Large intestine (tissue), 12 donors: ENCODE measurements at places on chromosomes 11 and 22. TPM values are rescaled to one million over a fixed set of nuclear protein-coding genes. Genes with fewer than 3 reads are reported as not detected.

The TBX1 gene
- polyA plus RNA-seq, result 2.4 TPM

The FBLN1 gene
- 70.4 TPM for polyA plus RNA-seq

The COPB1 gene
- 120 TPM for polyA plus RNA-seq

The TECTA gene
- 1.2 TPM for polyA plus RNA-seq

The VPS37C gene
- polyA plus RNA-seq, result 32.0 TPM

The PRR33 gene
- 0.67 TPM for polyA plus RNA-seq

The DNAJB13 gene
- 0.22 TPM for polyA plus RNA-seq

The MYRF gene
- polyA plus RNA-seq, result 55.5 TPM

The LIF gene
- polyA plus RNA-seq, result 27.6 TPM

DNA sequence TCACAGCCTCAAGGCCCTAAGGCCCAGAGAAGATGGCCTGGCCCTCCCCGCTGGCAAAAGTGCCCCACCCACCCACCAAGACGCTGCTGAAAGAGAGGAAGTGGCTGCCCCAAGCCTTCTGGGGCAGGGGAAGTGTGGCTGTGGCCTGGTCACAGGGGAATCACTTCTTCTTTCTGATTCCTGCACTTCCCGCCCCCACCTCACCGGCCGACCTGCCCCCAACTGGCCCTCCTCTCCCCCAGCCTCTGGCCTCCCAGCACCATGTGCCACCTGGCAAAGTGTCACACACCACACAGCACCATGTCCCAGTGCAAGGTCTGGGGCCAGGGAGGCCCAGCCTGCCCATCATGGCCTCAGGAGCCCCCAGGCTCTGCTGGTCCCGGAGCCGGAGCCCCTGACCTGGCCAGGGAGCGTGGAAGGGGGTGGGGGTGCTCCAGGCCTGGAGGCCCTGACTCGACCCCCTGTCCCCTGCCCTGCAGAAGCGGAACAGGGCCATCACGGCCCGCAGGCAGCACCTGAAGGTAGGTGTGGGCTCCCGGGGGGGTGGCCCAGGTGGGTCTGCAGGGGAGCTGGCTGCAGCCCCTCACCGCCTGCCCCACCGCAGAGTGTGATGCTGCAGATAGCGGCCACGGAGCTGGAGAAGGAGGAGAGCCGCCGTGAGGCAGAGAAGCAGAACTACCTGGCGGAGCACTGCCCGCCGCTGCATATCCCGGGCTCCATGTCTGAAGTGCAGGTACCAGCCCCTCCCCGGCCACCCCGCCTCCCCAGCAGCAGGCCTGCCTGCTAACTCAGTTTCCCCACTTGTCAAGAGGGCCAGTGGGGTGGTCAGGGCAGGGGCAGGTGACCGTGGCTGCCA lies 1.4 kb downstream of the TNNI2 start:
- H3K36me3 ChIP-seq, result no peaks in the 10 kb centered on the region
- no peak overlapping the region for H3K27ac ChIP-seq
- no peak for DNase-seq
- peaks cover 25% of the 10 kb centered on the region for H3K4me1 ChIP-seq
- no peaks in the 10 kb centered on the region for H3K27me3 ChIP-seq

DNA sequence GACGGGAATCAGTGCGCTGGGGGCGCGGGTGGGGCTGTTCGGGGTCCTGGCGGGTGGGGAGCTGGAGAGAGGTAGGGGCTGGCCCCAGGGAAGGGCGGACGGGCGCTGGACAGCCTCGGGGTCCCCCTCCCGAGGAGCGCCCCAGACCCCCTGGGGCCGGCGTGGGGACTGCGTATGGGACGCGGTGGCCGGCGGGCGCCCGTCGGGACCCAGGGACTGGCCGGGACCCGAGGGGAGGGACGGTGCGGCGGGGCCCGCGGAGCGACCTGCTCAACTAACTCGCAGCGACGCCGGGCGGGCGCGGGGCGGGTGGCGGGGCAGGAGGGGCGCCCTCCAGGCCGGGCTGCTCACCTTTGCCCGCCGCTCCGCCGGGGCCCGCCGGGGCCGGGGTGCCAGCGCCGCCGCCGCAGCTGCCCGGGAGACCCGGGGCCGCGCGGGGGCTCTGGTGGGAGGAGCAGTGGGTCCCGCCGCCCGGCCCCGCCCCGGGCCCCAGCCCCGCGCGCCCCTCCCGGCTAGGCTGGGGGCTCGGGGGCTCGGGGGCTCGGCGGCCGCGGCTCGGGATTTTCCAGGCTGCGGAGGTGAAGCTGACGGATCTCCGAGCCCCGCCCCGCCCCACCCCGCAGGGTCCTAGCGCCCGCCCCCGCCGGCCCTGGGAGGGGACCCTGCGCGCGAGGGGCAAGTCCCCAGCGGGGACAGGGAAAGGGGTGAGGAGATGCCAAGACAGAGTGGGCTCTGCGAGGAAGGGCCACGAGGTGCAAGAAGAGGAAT lies 12.3 kb downstream of the STARD10 start:
- H3K4me3 ChIP-seq, result peak overlapping the region; percentile 82
- peaks cover 20% of the 10 kb centered on the region for H3K36me3 ChIP-seq
- no peak for DNase-seq
- no peaks in the 10 kb centered on the region for H3K27me3 ChIP-seq

- H3K4me3 ChIP-seq, result no peak overlapping the region
- H3K4me1 ChIP-seq, result no peaks in the 10 kb centered on the region
- no peaks in the 10 kb centered on the region for H3K27me3 ChIP-seq
These were observed 136.0 kb downstream of the SWAP70 start for GRCh38 chr11:9799886-9800285.

- H3K4me3 ChIP-seq, result no peak overlapping the region
- peak overlapping the region; percentile 87 for H3K27ac ChIP-seq
- H3K36me3 ChIP-seq, result no peaks in the 10 kb centered on the region
- peak; percentile 39 for DNase-seq
- H3K4me1 ChIP-seq, result peaks cover 36% of the 10 kb centered on the region
- H3K27me3 ChIP-seq, result no peaks in the 10 kb centered on the region
These were observed 164.6 kb downstream of the ETS1 start for GRCh38 chr11:128422576-128423370.

DNA sequence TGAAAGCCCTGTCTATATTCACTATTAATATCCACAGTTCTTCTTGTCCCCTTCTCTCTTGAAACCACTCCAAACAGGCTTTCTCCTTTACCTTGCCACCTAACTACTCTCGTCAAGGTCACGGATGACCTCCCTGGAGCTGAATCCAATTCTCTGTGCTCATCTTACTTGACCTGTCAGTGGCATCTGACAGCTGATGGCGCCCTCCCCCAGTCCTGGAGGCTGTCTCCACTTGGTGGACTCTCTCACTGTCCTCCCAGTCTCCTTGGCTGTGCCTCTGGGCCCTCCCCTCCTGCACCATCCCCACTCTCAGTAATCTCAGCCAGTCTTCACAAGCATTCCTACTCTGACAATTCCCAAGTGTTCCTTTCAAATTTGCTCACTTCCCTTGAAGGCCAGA lies 8.7 kb downstream of the TNKS1BP1 start:
- no peak overlapping the region for H3K27ac ChIP-seq
- H3K27me3 ChIP-seq, result no peaks in the 10 kb centered on the region
- peaks cover 77% of the 10 kb centered on the region for H3K36me3 ChIP-seq
- DNase-seq, result no peak
- H3K4me3 ChIP-seq, result no peak overlapping the region
- peaks cover 36% of the 10 kb centered on the region for H3K4me1 ChIP-seq

GRCh38 chr11:43874738-43875137 lies 5.9 kb upstream of the ALKBH3 start:
- H3K27ac ChIP-seq, result no peak overlapping the region
- no peaks in the 10 kb centered on the region for H3K36me3 ChIP-seq
- no peak for DNase-seq
- H3K4me3 ChIP-seq, result no peak overlapping the region
- H3K4me1 ChIP-seq, result no peaks in the 10 kb centered on the region

DNA sequence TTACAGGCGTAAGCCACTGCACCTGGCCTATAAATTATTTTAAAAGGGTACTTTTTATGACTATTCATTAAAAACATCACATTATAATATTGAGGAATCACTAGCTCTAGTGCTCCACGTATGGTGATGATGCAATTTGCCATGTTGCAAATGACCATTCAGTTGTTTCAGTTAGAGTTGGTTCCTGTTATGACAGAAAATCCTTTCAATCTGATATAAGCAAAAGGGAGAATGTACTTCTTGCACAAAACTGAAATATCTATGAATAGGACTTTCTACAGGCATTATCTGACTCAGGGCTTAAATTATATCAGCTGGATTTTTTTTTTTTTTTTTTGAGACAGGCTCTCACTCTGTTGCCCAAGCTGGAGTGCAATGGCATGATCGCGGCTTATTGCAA lies 45.6 kb upstream of the RRM1 start:
- no peaks in the 10 kb centered on the region for H3K4me1 ChIP-seq
- H3K27me3 ChIP-seq, result no peaks in the 10 kb centered on the region
- H3K4me3 ChIP-seq, result no peak overlapping the region
- DNase-seq, result no peak
- H3K27ac ChIP-seq, result no peak overlapping the region
- H3K36me3 ChIP-seq, result no peaks in the 10 kb centered on the region

GRCh38 chr22:24435861-24436371 lies 8.5 kb downstream of the ADORA2A start:
- no peak overlapping the region for H3K27ac ChIP-seq
- no peak overlapping the region for H3K4me3 ChIP-seq
- peaks cover 8% of the 10 kb centered on the region for H3K4me1 ChIP-seq

GRCh38 chr11:18669711-18670110 lies 28.9 kb upstream of the TMEM86A start:
- DNase-seq, result no peak
- no peaks in the 10 kb centered on the region for H3K36me3 ChIP-seq
- H3K27me3 ChIP-seq, result no peaks in the 10 kb centered on the region

DNA sequence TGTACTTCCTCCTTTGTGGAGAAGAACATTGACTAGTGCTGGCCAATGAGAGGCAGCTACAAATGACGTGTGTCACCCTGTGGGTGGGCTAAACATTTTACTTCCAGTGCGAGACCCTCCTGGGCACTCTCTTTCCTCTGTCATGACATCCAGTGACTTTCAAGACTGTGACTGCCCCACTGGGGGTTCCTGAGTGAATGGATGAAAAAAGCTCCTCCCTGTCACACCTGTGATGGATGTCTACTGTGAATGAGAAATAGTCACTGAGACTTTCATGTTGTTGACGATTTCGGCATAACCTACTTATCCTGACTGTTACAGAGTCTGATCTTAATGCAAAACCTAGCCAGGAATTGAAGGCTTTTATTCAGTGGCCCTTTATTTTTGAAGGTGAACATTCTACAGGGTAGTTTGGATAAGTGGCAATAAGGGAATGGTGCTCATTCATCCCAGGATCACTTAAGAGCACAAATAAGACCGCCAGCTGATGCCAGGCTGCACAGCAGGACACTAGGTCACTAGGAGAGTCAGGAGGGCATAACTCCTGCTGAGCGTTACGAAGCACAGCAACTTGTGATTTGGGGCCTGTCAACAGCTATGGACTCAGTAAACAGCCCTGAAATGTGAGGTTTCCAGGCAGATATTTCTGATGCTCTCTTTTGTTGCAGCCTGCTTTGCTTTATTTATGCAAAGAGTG lies 636.6 kb downstream of the NTM start:
- H3K4me3 ChIP-seq, result no peak overlapping the region
- peaks cover 5% of the 10 kb centered on the region for H3K27me3 ChIP-seq
- no peaks in the 10 kb centered on the region for H3K4me1 ChIP-seq

DNA sequence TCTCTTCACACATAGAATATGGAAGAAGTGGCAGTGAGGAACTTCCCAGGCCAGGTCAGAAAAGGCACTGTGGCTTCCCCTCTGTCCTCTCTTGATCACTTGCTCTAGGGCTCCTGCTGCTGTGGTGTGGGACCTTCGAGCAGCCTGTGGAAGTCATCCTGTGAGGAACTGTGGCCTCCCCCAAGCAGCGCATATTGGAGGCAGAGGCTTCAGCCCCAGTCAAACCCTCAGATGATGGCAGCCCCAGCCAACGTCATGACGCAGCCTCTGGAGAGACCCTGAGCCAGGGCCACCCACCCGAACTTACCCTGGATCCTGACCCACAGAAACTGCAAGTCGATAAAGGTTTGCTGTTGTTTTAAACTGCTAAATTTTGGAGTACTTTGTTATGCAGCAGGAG lies 444.9 kb downstream of the TBC1D22A start:
- no peaks in the 10 kb centered on the region for H3K4me1 ChIP-seq
- no peak overlapping the region for H3K4me3 ChIP-seq
- H3K27ac ChIP-seq, result no peak overlapping the region
- no peaks in the 10 kb centered on the region for H3K36me3 ChIP-seq
- DNase-seq, result no peak

DNA sequence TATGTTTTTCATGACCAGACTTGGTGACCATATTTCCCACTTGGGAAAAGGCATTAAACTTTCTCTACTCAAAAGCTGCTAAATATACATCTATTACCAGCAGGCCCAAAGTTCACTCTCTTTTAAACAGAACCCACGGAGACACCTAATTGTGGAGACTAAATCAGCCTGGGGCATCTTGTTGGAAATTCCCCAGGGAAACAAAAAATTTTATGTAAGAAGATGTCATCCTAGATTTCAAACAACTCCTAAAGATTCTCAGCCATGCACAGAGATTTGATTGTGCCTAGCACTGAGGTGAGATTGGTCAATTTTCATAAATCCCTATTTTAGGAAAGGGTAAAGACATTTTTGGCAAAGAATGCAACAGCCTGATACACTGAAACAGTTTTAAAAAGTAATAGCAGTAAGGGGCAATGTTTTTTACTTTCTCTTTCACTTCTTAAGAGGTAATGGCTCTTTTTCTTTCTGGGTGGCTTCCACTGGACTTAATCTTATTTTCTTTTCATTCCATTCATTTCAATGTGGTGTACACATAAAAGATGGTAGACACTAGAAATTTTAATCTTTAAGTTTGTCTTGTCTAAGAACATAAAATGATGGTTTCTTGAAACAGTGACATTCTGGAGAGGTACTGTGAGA lies 9.6 kb downstream of the OR52N2 start:
- DNase-seq, result no peak
- no peaks in the 10 kb centered on the region for H3K27me3 ChIP-seq
- no peak overlapping the region for H3K27ac ChIP-seq
- no peaks in the 10 kb centered on the region for H3K4me1 ChIP-seq
- H3K4me3 ChIP-seq, result no peak overlapping the region
- H3K36me3 ChIP-seq, result no peaks in the 10 kb centered on the region

DNA sequence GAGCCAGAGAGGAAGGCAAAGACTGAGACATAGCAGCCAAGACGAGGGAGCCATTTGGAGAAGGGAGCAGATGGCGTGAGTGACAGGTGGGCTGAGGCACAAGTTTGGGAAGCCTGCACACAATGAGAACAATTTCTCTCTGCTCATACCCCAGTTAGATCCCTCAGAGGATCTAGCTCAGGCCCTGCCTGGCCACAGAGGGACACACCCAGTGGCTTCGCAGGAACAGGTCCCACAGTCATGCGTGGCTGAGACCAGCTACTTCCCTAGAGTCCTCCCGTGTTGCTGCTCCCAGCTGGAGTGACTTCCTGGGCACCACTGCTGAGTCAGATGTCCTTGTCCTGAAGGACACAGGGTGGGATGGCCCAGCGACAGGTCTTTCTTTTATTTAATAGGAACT lies 33.4 kb upstream of the LYVE1 start:
- DNase-seq, result no peak
- H3K36me3 ChIP-seq, result no peaks in the 10 kb centered on the region
- peaks cover 8% of the 10 kb centered on the region for H3K4me1 ChIP-seq
- H3K27me3 ChIP-seq, result no peaks in the 10 kb centered on the region

GRCh38 chr11:128498721-128499245 lies 88.6 kb downstream of the ETS1 start:
- no peak overlapping the region for H3K27ac ChIP-seq
- DNase-seq, result no peak
- no peak overlapping the region for H3K4me3 ChIP-seq
